Activated CD4-positive, alpha-beta T cell treated with anti-CD3 and anti-CD28 coated beads, Interleukin-2, amount 50 U/mL, for 4 hours (primary cell): ENCODE measurements at places on chromosomes 2 and 18.

DNA sequence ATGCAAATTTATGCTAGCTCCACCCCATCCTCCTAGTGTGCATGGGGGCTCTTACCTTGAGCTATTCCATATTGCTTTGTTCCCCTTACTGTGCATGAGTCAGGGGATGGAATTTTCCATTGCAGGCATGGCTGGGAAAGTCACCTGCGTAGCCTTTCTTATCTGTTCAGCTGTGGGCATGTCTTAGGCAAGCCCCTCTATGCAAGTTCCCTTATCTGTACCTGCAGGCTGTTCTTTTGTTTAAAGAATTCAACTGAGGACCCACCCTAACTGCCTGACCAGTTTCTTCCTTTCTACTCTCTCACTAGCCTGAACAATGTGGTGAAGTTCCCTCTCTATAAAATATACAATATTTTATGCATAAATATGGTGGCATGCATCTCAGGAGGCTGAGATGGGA is 54.2 kb upstream of the CDCA7 start:
- DNase-seq: no peak

DNA sequence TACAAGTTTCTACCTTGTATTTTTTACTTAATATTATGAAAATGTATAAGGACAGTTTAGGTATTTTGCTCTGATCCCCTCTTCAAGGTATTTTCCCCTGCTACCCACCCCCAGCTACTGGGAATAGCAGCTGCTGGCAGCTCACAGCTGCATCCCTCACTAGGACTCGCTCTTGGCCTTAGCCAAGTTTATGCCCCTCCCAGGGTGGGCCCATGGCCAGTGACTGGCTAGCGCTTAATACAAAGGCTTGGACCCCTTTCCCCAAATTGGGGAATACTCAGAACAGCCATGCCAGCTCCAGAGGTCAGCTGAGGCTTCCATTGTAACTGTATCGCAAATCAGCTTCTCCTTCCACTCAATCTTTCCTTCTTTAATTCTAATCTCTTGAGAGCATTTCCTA is 131.3 kb downstream of the GFPT1 start:
- DNase-seq: no peak

- DNase-seq: no peak
These were observed 307.0 kb downstream of the PIEZO2 start for GRCh38 chr18:10842371-10842770.

GRCh38 chr2:77512507-77512906 is 9.7 kb downstream of the LRRTM4 start:
- DNase-seq: no peak

GRCh38 chr2:133303150-133303549 is 265.1 kb downstream of the NCKAP5 start:
- DNase-seq: no peak

- no peak for DNase-seq
These were observed 123.1 kb upstream of the ARL4C start for GRCh38 chr2:234620018-234620417.

- no peak for DNase-seq
These were observed 2.7 kb downstream of the HS1BP3 start for GRCh38 chr2:20648206-20648605.

- no peak for DNase-seq
These were observed 51.7 kb downstream of the ARMC9 start for GRCh38 chr2:231250146-231250545.

- DNase-seq: no peak
These were observed 113.9 kb upstream of the TFCP2L1 start for GRCh38 chr2:121398853-121399252.

DNA sequence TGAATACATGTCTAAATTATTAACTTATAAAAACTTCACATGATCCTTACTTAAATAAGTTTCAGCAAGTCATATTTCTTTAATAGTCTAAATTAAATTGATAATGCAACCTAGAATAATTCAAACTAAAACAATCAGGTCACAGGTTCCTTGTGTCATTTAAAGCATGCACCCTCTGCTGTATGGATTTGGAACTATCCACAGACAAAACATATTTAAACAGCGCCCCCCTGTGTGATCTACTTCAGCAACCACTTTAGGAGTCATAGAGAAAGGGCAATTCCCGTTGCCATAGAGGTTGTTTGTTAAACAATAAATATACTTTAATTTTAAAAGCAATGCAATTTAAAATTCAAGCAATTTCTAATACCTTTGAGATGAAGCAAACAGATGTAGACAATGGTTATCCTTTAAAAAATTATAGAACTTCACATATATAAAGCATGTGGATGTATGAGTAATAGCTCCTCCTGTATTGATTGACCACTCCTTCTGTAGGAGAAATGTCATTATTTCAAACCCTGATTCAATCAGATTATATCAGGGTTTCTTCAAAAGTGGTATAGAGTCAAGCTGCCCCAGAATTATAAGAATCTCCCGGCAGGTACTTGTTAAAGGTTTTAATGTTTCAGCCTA is 21.2 kb downstream of the GRB14 start:
- DNase-seq: no peak

GRCh38 chr2:61770746-61771145 is 83.1 kb downstream of the FAM161A start:
- no peak for DNase-seq

DNA sequence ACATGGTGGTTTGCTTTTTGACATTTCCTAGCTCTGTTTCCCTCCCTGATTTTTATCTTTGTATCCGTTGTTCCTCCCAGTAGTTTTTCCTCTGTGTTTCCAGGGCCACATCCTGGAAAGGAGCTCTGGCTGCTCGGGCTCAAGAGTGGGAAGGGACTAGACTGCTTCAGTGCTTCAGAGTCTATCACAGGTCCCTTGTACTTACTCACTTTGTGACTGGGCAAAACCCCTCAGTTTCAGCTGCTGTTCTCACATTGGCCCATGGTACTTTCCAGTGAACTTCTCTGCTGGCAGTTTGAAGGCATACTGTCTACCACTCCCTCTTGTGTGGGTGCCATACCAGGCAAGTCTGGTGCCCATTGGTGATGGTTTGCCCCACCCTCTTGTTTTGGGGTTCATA is 7.5 kb upstream of the STAMBP start:
- DNase-seq: no peak

DNA sequence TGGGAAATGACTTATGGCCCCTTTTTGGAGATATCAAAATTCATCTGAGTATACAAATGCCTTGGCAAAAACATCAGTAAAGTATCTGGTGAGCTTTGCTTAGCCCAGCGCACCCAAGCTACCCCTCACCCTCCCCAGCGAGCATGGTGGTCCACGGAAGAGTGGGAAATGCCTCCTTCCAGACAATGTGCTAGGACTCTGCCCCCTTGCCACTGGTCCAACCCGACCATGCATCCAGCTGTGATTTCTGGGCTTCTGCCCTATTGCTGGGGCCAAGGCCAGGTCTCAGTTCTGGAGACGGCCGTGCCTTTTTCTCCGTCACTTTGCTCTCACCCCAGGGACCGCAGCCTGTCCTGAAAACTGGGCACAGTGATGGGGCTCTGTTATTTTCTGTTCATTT is 31.8 kb upstream of the CCL20 start:
- DNase-seq: no peak

- DNase-seq: peak; percentile 32
These were observed 40.1 kb downstream of the ARHGAP25 start for GRCh38 chr2:68774569-68775271.

DNA sequence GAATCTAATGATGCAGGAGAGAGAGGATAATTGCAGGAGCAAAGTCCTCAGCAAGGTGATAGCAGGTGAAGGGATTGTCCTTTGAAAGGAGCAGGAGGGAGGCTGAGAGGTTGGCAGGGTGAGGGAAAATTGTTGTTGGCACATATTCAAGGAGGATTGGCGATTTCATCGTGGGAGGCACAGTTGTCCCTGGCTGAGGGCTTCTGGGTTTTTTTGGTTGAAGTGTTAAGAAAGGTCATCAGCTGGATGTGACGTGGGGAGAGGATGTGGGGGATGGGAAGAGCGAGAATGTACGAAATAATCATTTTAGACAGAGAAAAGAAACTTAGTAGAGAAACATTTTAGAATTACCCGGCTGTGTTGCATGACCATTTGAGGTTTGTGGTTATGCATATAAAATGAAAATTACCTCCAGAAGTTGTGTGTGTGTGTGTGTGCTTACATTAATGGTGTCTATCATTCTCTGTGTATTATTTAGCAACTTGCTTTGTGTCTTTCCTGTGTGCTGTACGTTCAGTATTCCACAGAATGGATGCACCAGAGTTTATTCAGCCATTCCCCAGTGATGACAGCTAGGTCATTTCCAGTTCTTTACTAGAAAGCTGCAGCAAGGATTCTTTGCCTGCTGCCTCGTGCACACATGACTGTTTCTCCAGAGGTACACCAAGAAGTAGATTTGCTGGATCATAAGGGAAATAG is 67.6 kb downstream of the SDC1 start:
- DNase-seq: no peak

DNA sequence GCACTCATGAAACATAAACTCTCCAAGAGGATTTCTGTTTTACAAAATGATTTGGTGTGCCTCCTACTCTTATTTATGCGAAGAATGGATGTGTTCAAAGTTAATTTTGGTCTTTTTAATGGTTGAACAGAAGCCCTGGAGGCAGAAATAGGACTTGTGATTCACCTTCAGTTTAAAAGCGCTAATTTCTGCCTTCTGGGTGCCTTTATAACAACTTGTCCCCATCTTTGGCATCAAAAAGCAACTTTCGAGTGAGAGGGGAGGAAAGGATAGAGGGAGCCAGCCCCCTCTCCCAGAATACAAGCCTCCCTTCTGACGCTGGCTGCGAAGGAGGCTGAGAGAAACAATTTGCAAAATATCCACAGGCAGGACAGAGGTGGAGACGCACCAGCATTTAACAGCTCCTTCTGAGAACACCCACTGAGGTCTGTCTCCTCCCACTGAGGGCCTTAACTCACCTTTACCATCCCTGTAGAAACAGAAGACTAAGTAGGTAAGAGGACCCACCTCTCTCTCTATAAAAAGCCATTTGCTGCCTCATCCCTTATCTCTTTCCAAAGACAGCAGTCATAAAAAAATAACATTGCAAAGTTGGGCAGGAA is 24.3 kb upstream of the BCL11A start:
- no peak for DNase-seq

GRCh38 chr2:152584301-152584700 is 133.0 kb downstream of the PRPF40A start:
- DNase-seq: no peak

DNA sequence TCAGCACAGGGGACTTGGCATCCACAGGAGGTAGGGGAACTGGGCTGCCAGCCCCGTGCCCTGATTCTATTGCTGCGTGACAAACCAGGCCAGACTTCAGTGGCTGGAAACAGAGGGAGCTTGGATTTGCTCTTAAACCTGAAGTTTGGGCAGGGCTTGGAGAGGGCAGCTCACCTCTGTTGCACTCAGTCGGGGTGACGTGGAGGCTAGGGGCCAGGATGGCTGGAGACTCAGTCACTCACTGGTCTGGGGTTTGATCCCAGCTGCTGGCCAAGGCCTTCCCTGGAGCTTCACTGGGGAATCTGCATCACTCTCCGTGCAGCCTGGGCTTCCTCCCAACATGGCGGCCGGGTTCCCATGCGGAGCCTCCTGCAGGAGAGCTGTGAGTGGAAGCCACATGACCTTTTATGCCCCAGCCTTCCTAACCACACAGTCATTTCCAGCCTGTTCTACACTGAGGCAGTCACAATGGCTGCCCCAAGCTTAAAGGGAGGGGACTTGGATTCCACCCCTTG is 175.2 kb upstream of the HDAC4 start:
- DNase-seq: no peak

GRCh38 chr2:26811261-26811660 is 25.4 kb downstream of the CENPA start:
- DNase-seq: no peak

DNA sequence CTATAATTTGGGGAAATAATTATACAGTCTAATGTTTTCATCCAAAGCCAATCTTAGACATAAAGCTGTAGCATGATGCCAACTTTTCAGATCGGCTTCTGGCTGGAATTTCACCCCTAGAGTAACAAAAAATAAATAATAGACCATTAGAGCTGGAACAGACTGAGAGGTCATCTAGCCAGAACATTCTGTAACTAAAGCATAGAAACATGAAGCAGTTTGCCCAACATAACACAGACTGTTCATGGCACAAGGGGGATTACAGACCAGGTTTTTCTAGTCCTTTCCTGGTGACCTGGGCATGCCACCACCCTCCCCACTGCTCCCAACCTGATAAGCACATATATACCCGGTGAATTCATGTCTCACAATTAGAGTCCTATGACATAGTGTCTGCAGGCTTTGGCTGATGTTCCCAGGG is 116.4 kb upstream of the PPP1CB start:
- no peak for DNase-seq
